ENCODE measurements at places on chromosomes 5 and 9. TPM values are rescaled to one million over a fixed set of nuclear protein-coding genes. Genes with fewer than 3 reads are reported as not detected.

- DNase-seq = no peak
Measured at GRCh38 chr5:158979290-158979689, 120.4 kb downstream of the EBF1 start.

Gene TOR4A
- 21.4 TPM for total RNA-seq

GRCh38 chr9:133735931-133736330 lies 2.2 kb downstream of the SARDH start:
- no peak for DNase-seq

DNA sequence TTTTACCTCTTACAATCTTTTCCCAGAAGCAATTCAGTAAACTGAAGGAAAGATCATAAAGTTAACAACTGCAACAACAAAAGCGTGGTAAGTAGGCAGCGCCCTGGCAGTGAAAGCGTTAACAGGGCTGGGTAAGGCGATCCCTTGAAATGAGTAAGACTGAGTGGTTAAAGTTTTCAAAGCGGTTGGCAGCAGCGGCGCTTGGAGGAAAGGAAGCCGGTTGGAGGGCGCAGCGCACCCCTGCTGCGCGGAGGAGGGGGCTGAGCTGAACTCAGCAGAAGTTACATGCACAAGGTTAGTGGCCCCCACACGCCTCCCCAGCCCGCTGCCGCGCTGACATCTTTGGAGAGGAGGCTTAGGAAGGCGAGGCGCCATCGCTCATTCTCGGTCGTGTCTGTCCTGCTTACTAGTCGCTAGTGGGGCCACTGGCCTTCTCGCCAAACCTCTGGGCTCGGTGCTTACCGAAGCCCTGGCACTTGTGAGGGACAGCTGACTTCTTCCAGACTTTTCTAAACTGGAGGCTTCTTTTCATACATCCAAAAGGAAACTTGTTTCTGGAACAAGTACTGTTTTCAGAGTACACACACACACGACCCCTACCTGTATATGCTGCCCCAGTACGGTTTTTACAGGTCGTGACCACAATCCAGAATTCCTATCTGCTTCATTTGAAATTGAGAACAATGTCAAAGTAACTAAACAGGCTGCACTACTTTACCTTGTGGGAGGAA lies at the start of gene SH3RF2:
TSS of gene SH3RF2 (plus strand) at position 178 of the 731 bp plus-strand sequence. CDS start 1,351 bp downstream, outside the sequence.
- peak; percentile 5 for DNase-seq

GRCh38 chr5:72372923-72373322 lies 52.8 kb downstream of the PTCD2 start:
- no peak for DNase-seq

DNA sequence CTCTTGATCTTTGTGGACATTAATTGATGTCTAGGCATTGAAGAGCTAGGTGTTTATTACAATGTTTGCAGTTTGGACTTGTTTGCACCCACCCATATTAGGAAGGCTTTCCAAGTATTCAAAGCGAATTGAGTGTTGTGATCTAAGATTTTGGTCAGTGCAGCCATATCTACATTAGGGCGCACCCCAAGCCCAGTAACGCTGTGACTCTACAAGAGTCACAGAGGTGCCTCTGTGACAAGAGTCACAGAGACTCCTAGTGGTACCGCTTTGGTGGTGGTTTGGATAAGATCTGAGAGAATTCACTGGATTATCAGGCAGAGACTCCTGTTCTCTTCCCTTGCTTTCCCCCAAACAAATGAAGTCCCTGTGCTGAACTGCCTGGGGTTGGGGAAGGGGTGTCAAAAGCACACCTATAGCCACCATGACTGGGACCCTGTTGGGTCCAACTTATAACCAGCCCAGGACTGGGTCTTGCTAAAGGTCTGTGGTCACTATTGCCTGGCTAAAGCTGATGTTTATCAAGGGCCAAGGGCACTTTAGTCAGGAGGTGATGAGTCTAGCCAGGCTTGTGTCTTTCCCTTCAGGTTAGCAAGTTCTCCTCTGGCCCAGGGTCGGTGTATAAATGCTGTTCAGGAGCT lies 114.1 kb upstream of the RIOK2 start:
- peak; percentile 66 for DNase-seq

DNA sequence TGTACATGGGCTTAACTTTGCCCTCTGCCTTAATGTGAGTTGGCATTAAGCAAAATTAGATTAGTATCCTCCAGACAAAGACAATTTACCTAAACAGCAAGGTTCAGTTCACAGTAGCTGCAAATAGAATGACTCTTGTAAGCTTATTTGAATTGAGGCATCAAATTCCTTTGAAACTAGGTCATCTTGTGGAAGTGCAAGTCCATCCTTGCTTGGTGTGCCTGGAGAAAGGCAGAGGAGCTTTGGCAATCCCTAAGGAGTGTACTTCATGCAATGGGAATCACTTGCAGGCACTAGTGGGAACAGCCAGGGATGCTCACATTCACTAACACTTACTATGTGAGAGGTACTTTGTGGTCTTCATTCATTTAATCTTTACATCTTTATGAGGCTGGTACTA lies 118.3 kb downstream of the DRD1 start:
- DNase-seq = no peak

GRCh38 chr5:116058346-116058936 lies 26.2 kb downstream of the ARL14EPL start:
- DNase-seq = no peak

Gene SLC35A4
- 12.4 TPM for total RNA-seq

GRCh38 chr9:37311938-37312708 lies 110.4 kb upstream of the GRHPR start:
- DNase-seq = no peak

Gene FAM221B
- total RNA-seq = not detected

Gene FGD3
- not detected for total RNA-seq

DNA sequence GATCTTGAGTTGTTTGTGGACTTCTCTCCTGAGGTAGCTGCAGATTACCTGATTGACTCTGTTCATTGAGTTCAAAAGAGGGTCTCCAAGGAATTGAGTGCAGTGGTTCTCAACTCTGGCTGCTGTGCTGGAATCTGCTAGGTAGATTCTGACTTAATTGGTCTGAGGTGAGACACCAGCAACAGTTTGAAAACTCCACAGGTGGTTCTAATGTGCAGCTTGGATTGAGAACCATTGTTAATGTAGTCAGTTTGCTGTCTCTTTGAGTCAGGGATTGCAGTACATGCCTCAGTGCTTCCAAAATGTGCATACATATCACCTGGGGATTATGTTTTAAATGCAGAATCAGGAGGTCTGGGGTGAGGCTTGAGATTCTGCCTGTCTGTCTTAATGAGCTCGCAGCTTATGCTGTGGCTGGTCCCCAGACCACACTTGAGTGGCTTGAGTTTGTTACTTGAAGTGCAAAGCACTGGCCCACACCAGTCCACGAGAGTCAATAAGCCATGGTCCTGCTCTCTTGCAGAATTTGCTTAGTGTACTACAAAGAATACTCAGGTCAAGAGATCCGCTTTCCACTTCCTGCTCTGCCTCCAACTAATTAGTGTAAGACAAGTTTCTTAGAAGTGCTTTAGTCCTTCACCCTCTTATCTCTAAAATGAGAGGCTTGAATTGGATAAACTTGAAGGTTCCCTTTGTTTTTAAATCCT lies 82.3 kb downstream of the ATG10 start:
- DNase-seq = no peak

Gene TRPM3
- total RNA-seq = 0.40 TPM

GRCh38 chr5:178940569-178941360 lies at the start of gene ZNF454:
ZNF454 (plus strand) TSS chr5:178941198; CDS start chr5:178942792, 1,594 bp downstream.
- DNase-seq = peak; percentile 49

Gene DRD1
- total RNA-seq = not detected

GRCh38 chr5:180684623-180685161 lies 35.3 kb upstream of the FLT4 start:
- DNase-seq = no peak

GRCh38 chr5:93926831-93927620 lies 185.6 kb upstream of the POU5F2 start:
- no peak for DNase-seq

Gene RALGDS
- 37.5 TPM for total RNA-seq

DNA sequence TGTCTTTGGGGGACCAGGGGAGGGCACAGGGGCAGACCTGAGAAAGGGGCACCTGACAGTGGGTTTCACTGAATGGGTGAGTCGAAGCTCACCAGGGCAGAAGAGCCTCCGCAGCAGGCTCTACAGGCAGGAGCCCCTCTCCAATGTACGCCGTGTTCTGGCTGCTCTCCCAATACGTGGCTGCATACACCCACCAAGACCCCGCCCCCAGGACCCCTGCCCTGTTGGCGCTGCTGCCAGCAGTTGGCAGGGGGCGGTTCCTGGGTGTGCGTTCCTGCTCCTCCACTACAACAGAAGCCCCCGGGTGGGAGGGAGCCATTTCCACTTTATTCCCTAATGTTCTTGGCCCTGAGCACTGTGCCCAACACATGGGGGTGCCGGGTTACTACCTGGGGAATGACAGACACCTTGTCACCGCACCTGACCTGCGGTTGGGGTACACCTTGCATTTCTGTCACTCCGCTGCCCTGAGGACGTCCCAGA lies 30.3 kb downstream of the SARDH start:
- no peak for DNase-seq

- no peak for DNase-seq
Measured at GRCh38 chr5:948472-949274, 56.0 kb downstream of the TRIP13 start.

GRCh38 chr9:90189306-90189705 lies 453.3 kb downstream of the DIRAS2 start:
- DNase-seq = no peak

Gene ADGRD2
- total RNA-seq = not detected

Gene ANKRD18B
- total RNA-seq = 0.22 TPM

Gene PCDHGA2
- 0.65 TPM for total RNA-seq

GRCh38 chr5:102720969-102721368 lies 34.1 kb upstream of the PAM start:
- no peak for DNase-seq

DNA sequence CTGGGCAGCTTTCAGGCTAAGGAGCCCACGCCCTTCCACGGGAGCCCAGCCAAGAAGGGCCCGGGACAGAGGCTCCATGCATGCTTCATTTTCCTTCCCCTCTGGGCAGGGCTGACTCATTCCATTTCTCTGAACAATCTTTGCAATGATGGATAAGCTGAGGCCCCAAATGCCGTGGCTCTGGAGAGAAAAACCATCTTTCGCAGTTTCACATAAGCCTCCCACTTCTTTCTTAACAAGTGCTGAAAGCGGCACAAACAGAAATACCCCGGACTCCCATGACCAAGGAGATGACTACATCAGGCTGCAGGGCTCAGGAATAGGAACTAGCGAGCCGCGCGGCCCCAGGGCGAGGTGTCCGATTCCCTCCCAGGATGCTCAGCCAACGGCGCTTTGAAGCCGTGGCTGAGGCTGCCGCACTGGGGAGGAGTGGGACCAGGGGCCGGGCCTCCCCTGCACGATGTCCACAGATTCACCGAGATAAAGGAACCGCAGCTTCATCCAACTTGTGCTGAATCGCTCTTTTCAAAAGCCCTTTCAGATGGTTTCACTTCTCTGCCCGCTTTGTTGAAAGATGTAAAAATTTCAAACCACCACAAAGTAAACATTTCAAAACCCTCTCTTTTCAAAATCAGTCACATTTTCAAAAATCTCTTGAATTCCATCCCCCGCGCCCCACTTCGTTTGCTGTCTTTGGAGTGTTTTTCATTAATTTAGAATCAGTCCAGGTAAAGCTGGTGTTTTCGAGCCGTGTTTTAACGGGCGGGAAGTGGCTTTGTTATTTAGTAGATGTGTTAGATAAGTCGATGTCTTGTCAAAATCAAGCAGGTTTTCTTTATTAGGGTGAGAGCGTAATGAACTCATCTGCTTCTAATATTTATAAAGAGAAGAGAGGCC lies 96.5 kb upstream of the LMX1B start:
- DNase-seq = no peak

- no peak for DNase-seq
Measured at GRCh38 chr9:35609820-35610163, 4.7 kb downstream of the TESK1 start.

Measured in lung microvascular endothelial cell (primary cell).